Activated effector memory CD4-positive, alpha-beta T cell treated with Interleukin-2 at 50 U/mL for 16 hours (primary cell): ENCODE measurements at places on chromosomes 12 and 14.

DNA sequence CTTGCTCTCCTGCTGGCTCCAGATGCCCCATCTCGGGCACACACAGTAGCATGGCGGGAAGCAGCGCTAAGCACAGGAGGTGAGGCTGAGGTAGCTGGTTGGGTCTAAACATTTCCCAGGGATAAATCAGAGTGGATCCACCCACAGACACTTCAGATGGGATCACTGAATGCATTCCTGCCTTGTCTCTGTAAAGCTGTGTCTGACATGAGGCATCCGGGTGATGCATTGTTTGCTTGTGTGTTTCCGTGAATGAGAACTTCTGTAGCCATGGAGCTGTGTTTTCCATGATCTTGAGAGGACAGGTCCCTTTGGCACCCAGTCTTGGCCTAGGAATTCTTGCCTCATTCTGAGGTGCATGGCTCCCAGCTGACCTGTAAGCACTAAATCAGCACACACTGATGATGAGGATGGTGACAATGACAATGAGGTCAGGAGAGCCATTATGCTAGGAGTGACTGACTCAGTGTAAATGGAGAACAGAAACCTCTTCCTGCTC is 6.7 kb upstream of the KRT75 start:
- DNase-seq: no peak

DNA sequence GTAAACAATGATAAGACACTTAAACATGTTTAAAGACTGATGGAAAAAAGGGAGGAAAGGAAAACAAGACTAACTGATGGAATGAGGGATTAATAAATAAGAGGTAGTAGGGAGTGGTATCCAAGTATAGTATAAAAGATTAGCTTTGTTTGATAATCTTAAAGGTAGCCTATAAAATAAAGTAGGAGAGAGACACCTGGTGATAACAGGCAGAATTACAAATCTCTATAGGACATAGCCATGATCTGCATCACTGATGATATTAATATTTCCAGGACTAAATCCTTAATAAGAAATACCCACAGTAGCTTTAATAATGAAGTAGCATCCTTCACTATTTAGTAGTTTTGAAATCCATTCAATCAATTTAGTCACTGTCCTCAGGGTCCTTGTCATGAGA is 30.4 kb downstream of the DLGAP5 start:
- no peak for DNase-seq

- DNase-seq: no peak
These were observed 475.6 kb downstream of the PDZRN4 start for GRCh38 chr12:41663598-41664265.

- DNase-seq: no peak
These were observed 31.5 kb downstream of the SLC6A12 start for GRCh38 chr12:182381-182892.

DNA sequence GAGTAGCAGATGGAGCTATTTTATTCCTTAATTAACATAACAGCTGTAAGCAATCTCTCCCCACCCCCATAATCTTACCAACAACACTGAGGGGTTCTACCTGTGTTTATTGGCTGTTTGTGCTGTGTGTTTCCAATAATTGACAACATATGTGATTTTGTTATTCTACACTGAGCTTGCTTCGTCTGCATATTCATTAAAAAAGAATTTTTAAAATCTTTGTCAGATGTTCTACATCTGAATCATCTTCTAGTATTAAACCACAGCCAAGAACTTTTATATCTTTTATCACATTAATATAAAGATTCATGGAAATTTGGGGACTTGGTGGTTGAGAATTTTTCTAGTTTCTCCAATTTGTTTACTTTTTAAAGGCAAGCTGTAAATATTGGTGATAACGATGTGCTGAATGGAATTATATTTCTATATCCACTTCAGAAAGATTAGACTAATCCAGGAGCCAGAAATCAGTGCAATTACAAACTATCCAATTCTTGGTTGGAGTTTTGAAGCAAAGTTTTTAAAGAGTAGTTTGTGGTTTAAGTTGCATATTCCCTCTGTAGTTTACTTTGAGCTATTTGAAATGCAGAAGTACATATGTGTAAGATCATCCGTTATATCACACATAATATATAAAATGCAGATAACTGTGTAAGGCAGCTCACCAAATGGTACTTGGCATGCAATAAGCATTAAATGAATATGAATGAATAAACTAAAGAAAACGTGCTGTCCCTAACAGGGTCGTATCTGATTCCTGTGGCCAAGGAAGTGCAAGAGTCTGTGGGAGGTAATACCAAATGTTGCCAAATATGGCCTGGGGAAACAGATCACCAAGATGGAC is 206.9 kb downstream of the PELI2 start:
- DNase-seq: no peak

- DNase-seq: no peak
These were observed 153.9 kb upstream of the RFLNA start for GRCh38 chr12:124140944-124141486.

DNA sequence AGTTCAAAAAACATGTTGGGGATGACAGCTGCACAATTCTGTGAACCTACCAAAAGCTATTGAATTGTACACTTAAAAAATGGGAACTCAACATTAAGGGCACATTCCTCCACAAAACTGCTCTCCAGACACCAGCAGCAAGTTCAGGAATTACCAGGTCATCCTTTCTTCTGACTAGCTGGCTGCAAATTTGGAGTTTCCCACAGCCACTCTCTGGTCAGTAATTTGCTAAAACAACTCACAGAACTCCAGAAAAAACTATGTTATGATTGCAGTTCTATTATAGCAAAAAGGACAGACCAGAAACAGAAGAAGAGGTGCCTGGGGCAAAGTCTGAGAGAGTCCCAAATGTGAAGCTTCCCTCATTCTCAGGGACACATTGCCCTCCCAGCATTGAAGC is 20.1 kb upstream of the PLEKHD1 start:
- no peak for DNase-seq

DNA sequence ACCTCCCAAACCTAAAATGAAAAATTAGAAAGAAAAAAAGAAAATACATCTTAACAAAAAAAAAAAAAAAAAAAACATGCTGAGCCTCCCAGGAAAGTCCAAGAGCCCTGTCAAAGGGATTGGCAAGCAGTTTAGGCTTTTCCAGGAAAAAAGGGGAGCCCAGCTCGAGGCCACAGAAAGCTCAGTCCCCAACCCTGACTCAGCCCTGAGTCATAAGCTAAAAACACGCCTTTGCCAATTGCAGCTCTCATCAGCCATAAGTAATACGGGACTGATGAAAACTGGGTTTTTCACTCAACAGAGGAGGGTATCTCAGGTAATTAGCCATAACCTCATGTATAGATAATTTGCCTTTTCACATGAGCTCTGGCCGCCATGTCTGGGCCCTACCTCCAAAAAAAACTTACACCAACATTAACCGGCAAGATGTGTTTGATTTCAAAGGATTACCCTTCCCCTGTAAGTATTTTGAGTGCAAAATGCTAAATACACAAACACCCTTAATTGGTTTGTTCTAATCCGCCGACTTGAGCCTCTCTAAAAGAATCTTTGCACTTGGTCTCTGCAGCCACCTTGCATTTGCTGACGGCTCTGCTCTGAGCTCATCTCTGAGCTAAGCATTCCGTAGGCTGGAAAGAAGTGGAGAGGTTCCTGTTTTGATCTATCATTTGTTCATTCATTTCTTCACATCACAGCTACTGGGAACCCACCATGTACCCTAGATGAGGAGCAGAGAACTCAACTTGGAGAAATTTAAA is 319.2 kb downstream of the BCL11B start:
- DNase-seq: no peak

- no peak for DNase-seq
These were observed 39.9 kb upstream of the G2E3 start for GRCh38 chr14:30518867-30519560.

DNA sequence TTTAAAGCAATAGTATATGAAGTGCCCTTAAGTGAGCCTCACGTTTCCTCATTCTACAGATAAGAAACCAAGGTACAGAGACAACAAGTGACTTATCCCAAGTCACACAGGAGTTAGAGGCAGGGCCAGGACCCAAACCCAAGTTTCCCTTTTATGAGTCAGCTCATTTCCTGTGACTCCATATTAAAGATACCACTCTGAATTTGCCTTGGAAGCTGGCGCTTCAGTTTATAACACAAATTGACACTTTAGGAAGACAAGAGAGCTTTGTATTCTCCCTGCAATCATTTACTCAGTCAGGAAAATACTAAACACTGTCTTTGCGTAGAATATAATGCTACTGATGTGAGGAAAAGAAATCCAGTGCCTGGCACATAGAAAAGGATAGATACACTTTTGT is 43.2 kb downstream of the MYBPC1 start:
- DNase-seq: no peak

DNA sequence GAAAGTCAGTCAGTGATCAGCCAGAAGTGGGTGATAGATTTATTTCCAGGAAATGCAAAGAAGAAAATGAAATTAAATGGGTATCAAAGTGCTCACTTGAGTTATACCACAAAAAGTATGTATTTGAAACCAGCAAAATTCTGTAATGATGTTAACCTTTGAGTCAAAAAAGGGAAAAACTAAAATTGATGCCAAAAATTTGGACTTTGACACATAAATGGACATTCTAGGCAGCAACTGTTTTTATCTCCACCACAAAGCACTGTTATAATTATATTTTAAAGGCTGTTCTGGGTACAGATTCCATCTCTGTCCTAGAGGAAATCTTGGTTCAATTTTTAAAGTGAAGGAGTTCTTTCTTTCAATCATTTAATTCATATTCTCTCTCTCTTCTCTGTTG is 31.7 kb upstream of the KCNJ8 start:
- no peak for DNase-seq

- DNase-seq: no peak
These were observed 34.2 kb upstream of the KICS2 start for GRCh38 chr12:64256166-64256800.

DNA sequence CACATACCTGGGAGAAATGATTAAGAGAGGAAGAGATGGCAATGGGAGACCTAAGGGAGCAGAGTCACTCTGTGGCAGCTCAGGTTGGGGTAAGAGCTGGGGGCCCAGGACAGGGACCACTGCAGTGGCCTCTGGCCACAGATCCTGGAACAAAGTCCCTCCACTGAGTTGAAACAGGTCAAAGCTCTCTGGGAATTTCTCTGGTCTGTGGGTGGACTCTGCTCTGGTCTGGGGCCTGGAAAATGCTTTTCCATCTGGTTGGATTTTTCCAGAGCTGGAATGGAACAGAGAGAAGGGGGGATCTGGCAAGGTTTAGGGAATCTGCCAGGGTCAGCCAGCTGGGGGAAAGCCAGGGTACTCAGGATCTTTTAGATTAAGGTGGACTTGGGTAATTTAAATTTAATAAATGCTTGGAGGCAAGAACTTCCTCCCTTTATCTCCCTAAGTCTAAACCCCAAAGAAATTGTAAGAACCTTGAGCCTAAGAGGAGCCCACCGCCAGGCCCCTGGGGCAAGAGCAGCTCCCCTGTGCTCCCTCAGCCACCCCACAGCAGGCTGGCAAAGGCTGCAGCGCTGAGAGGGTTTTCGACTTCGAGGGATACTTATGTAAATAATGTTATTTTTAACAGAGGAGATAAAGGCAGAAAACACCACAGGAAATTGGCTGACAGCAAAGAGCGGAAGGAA is 3.7 kb downstream of the HOXC10 start:
- no peak for DNase-seq

DNA sequence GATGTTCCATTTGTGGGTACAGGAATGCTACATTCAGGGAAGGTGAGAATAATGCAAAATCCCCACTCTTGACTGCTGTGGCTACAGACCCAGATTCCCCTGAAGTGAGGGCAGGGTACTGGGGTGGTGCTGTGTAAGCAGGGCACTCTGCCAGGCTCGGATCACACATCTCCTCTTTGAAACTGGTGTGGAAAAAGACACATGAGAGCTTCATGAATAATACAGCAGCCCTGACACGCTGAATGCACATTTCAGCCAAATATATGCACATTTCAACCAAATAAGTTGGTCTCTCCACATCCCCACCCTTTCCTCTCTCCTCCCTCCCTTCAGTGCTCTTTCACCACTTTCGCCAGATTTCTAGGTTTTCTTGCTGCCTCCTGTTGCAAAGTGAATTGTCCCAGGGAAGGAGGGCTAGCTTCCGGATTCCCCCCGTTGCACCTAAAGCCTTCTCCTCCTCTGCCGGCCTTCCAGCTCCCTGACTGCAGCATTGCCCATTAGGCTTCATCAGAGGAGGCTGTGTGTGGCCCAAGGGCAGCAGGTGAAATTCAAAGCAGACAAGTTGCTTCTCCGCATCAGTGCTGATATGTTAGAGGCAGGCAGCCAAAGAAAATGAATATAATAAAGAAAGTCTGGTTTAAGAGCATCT is 118.2 kb upstream of the TMCC3 start:
- DNase-seq: no peak

- DNase-seq: no peak
These were observed 104.4 kb upstream of the TMEM132D start for GRCh38 chr12:130008241-130008640.

- DNase-seq: no peak
These were observed 138.2 kb downstream of the SRGAP1 start for GRCh38 chr12:63982604-63983295.

DNA sequence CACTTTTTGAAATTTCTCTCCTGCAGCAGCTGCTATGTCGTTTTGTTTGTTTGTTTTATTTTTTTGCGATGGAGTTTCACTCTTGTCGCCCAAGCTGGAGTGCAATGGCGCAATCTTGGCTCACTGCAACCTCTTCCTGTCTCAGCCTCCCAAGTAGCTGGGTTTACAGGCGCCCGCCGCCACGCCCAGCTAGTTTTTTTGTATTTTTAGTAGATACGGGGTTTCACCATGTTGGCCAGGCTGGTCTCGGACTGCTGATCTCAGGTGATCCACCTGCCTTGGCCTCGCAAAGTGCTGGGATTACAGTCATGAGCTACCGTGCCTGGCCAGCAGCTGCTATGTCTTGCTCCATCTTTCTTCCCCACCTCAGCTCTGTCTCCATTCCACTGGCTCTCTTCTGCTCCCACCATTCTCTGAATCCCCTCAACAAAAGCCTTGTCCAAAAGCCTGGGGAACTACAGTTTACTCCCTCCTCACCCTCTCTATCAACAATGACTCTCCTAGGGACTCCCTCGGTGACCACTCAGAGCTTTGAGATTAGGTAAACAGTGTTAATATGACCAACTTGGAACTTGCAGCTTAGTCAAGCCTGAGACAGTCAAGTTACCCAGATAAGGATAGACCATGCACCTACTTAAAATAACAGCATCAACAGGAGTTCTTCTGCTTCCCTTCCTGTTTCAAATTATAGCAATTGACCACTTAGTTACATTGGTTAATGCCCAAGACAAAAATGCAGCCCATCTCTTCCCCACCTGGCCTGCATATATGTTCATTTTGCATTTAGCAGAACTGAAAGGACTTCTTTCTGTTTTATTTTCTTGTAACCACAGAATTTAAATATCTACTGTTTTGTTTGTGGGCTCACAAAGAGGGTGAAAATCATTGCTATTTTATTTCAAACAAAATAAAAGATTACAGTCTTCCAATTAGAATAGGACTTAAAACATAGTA is 189.0 kb upstream of the AMIGO2 start:
- no peak for DNase-seq

DNA sequence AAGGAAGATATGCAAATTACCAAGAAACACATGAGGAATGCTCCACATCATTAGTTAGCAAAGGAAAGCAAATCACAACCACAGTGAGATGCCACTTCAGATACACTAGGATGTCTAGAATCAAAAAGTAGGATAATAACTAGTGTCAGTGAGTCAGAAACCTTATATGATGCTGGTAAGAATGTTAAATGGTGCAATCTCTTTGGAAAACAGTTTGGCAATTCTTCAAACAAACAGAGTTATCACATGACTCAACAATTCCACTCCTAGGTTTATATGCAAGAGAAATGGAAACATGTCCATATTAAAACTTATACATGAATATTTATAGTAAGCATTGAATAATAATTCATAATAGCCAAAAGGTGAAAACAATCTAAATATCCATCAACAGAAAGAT is 220.9 kb downstream of the FOXG1 start:
- DNase-seq: no peak
